ENCODE measurements at places on chromosomes 4 and X.

DNA sequence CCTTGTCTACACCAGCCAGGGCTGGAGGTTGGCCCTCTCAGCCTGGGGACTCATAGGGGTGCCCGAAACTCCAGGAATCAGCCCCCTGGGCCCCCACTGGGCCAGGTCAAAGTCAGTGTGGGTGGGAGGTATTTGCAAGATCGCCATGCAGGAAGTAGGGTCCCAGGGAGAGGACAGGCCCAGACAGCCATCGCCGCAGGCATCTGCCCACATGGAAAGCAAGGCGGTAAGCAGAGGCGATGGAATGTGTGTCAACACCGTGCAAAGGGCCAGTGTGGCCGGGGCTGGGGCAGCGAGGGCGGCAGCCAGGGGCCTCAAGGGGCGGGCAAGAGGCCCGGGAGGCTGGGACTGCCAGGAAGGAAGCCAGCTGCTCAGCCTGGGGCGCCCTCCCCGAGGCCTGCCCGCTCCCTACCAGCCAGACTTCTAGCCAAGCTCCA lies 19.3 kb upstream of the DUSP9 start:
- ATAC-seq = no peak

GRCh38 chr4:45349859-45350258 lies 623.5 kb upstream of the GNPDA2 start:
- no peak for ATAC-seq

- no peak for ATAC-seq
Observed at GRCh38 chr4:184267206-184267608, 49.5 kb upstream of the ENPP6 start.

DNA sequence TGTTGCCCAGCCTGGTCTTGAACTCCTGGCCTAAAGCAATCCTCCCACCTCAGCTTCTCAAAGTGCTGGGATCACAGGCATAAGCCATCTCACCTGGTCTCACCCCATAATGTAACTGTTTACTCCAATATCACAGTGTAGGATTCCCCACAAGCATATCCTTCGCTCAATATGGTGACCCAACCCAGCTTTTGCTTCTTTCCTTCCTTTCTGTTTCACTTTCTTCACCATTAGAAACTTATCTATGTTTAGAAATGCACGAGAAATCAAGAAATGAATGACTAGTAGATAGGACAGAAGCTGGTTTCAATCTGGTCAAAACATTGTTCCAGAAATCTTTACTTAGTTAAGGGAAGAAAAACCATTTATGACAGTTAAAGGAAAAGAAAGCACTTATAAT lies 18.9 kb downstream of the TSPAN5 start:
- peak; percentile 33 for ATAC-seq

DNA sequence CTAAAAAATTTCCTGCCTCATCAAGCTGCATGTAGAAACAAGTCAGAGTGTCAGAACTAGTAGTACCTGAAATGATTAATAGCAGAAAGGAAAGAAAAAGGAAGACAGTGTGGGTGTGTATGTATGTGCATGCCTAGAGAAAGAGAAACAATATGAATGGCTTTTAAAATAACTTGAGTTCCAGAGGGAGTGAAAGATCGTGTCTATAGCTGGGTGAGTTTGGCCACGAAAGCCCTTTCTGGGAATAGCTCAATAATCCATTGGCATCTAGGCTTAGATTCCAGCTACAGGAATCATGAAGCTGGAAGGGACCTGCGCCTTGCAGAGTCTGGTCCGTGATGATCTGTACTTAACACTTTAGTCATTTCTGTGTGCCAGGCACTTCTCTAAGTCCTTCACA lies 195.6 kb downstream of the RAPGEF2 start:
- peak; percentile 76 for ATAC-seq

GRCh38 chr4:108622022-108622421 lies 1.6 kb downstream of the RPL34 start:
- no peak for ATAC-seq

DNA sequence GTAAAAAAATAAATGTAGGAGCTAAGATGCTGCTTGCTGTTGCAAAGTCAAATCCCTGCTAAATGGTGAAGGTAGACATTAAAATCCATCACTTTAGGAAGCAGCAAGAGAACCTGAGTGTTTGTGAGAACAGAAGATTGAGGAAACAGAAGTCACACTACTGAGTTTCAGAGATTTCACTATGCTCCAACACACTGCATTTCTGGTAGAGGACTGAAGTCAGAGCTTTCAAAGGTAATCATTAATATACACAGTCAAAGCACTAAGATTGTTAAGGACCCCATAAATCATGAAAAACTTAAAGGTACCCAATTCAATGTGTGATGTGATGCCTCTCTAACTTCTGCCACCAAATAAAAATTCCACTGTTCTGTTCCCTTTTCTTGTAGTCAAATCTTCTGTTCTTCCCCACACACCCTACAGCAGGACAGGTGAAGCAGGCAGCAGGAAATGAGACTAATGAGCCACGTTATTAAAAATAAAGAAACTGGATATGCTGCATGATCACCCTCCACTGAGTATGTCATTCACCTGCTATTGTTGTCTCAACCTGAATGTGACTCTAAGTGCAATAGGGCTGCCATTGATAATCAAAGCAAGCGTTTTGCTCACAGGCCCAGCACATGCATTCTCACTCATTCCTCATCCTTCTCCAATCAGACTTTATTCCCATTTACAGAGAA lies 28.9 kb upstream of the APELA start:
- no peak for ATAC-seq

DNA sequence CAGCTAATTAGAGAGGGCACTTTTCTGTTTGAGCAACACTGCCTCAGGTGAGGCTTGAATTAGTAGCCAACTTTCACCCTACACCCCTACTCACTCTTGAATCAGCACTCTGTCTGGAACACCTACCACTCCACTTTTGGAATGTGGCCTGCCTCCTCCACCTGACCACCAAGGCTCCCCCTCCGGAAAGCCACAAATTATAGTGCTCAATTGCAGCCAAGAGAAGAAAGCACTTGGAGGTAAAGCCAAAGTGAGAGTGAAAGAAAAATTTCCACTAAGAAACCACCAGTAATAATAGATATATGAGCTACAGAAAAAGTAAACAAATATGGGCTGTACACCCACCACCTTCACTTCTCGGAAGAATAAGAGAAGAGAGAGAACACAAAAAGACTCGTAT lies 41.1 kb downstream of the PPP3CA start:
- no peak for ATAC-seq

Data from SK-N-SH treated with all-trans-retinoic acid at 6 μM for 48 hours (cell line).